Stimulated activated CD8-positive, alpha-beta memory T cell treated with anti-CD3 and anti-CD28 coated beads, Interleukin-15, amount 100 ng/mL, for 48 hours (primary cell): ENCODE measurements at places on chromosomes 13 and 19.

GRCh38 chr13:64438084-64438483 lies 2792.1 kb downstream of the PCDH9 start:
- no peak for DNase-seq

DNA sequence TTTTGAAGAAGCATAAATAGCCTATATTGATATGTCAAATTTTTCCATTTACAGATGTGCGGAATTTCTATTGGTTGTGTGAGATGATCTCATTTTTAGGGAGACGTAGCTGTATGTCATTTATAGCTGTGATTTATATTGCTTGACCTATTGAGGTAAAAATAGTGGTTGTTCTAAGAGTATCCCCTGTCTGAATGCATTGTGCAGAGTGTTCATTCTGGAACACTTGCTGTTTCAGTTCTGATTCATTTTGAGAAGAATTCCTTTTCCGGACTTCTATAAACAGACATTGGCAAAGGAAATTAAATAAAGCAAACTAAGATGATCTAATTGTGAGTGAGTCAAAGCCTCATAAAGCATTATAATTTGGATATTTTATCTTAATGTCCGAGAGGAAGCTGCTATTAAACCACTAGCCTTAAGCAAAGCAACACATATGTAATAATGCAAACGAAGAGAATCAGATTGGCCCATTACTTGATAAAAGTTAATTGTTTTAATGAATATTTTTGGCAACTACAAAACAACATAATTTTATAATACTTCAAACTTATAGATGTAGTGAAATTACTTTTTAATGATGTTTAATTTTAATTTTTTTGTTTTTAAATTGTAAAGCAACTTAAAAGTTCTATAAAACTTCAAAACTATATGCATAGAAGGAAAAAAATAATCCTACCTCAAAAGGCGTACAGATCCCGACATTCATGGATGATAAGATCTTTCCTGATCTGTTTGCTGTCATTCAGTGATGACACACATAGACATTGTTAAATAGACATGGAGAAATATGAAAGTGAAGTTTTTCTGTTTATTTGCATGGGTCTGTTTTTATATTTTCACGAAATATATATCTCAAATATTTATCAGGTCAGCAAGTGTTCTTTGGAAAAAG lies 942.6 kb upstream of the SLC10A2 start:
- no peak for DNase-seq

GRCh38 chr13:39688699-39689405 lies 33.4 kb downstream of the COG6 start:
- no peak for DNase-seq

GRCh38 chr19:46860846-46861690 lies at the start of gene ARHGAP35:
ARHGAP35 (plus strand) TSS chr19:46860997; CDS start chr19:46918676, 57,679 bp downstream.
- no peak for DNase-seq

DNA sequence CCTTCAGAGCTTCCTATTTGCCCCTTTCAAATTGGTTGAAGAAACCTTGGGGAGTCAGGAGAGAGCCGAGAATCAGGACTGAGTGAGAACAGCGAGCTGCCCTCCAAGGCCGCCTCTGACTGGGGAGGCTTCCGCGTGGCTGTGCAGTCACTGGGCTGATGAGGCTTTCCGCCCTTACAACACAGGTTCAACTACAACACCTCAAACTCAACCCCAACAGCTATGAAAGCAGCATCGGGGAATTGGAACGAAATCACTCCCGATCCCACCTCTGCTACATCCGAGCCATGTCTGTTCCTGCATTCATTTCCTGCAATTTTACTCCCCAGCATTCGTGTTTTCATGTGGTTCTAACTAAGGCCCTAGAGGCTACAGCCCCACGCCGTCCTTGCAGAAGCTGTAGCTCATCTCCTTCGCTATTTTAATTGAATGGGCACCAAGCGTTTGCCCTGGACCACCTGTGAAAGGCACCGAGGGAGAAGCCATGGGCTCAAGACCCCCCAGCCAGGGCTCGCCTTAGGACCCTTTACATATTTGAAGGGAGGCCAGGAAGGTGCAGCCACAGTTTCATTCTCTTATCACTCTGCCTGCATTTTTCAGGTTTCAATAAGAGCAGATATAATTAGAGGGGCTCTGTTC lies 12.3 kb upstream of the RASA3 start:
- no peak for DNase-seq

- no peak for DNase-seq
These were observed 101.7 kb downstream of the TNFRSF19 start for GRCh38 chr13:23671897-23672296.

DNA sequence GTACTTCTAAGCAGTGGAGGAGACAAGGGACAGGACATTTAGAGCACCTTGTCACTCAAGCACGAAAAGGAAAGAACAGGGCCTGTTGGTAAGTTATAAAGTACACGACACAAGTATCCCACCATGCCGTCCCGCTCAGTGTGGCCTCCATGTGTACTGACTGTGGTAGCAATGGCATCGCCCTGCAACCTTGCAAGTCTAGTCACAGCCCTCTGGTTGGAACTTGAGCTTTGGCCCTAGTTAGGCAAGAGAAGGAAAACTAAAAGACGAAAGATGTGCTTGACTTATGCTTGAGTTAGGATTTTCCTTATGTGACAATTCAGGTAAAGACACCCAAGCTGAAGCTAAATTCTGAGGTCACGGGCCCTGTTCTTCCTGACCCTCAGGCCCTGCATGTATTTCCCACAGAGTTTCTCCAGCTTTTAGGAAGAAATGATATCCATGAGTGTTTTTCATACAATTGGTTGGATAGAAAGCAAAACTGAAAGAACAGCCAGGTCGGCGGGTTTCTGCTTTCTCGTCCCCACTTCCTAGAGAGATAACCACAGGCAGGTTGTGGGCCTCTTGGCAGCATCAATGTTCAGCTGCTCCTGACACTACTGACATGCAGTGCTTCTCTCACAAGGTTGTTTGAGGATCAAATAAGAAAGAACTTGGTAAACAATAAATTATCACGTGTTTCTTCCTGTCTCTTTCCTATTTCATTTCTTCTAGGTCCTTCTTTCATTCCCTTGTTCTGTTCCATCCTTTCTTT lies 216.2 kb downstream of the IRS2 start:
- DNase-seq = peak; percentile 2

DNA sequence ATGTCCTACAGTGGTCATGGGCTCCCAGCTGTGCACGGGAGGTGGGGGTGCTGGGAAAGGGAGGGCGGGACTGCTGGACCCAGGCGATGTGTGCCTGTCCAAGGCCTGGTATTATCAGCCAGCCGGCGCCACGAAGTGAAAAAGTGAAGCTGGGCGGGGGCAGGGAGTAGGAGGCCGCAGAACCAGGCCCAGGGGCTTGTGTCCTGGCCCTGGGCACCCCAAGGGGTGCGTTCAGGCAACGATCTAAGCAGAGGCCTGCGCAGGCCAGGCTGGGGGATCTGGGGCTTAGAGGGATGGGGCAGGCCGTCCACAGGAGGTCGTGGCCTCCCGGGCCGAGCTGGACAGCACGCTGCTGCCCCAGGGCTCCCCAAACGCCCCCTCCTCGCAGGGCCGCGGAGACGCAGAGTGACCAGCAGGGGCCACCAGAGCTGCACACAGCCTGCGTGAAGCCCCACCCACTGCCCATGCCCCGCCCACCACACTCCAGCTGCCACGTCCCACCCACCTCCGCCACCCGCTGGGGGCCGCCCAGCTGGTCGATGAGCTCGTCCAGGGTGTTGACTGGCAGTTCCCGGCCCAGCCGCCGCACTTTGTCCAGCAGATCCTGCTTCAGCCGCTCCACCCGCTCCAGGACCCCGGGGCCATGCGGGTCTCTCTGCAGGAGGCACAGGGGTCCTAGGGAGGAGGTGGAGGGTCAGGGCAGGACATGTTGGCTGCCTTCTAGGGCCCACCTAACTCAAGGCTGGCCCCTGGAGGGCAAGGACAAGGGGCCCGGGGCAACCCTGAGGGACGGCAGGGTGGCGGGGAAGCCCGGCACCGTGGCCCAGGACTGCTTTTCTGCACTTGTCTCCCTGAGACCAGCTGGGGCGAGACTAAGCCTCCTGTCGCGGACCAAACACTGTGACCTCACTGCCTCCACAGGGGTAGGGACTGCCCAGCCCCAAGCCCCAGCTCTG lies 9.5 kb downstream of the GPX4 start:
- peak; percentile 78 for DNase-seq

DNA sequence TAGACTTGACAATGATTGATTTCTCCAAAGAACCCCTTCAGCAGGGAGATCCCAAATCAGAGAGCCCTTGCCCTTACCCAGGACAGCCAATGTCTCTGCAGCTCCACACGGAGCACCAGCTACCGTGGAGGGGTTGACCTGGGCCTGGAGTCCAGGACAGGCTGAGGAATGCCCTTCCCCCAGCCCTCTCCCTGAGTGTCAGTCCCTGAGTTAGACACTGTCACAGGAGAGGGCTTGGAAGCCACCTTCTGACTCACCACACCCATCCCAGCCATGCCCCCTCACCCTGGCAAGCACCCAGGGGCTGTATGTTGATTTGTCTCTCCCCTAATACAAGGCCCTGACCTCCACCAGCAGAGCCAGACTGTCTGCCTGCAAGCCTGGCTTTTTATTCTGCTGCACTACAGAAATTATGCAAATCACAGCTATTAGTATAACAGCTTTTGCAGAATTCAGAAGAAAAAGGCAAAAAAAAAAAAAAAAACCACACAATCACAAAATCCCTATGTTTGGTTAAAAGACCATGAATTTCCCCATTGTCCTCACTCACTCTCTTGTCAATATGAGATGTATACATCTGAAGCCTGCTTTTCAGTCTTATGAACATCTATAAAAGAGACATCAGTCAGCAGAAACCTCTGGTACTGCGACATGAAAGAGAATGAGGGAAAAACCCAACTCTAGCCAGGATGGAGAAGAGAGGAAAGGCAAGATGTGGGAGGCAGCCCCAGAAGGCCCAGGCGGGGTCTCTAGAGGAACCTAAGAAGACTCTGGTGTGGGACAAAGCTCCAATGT lies 240.7 kb downstream of the UQCRFS1 start:
- DNase-seq = no peak

DNA sequence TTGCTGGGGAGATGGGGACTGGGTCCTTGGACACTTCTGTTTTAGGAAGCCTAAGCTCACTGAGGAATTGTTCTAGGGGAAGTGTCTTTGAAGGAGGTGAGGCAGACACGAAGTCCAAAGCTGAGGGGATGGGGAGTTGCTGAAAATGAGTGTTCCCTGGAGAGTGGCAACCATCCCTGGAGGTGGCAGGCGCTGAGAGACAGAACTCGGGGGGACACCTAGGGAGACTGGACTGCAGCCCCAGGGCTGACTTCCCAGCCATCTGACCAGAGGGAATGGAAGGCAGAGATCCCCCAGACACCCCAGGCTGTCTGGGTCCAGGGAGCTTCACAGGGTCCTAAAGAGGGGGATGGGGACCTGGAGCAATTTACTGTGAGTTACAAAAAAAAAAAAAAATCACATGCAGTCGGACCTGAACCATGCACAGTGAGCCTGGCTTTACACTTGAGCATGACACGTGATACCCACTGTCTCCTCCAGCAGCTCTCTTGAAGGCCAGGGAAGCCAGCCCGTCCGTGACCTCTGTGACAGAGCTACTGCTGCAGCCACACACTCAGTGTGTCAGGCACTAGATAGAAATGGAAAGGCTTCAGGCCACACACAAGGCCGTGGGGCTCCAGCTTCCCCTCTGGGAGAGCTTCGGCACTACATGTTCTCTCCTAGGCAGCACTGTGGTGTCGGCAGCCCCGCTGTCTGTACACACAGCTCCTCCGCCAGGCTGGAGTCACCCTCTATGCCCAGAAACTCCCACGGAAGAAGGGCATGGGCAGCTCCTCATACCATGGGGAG lies 77.1 kb upstream of the KCTD15 start:
- DNase-seq = no peak

- DNase-seq = no peak
These were observed 462.9 kb downstream of the ITGBL1 start for GRCh38 chr13:101915331-101915730.

DNA sequence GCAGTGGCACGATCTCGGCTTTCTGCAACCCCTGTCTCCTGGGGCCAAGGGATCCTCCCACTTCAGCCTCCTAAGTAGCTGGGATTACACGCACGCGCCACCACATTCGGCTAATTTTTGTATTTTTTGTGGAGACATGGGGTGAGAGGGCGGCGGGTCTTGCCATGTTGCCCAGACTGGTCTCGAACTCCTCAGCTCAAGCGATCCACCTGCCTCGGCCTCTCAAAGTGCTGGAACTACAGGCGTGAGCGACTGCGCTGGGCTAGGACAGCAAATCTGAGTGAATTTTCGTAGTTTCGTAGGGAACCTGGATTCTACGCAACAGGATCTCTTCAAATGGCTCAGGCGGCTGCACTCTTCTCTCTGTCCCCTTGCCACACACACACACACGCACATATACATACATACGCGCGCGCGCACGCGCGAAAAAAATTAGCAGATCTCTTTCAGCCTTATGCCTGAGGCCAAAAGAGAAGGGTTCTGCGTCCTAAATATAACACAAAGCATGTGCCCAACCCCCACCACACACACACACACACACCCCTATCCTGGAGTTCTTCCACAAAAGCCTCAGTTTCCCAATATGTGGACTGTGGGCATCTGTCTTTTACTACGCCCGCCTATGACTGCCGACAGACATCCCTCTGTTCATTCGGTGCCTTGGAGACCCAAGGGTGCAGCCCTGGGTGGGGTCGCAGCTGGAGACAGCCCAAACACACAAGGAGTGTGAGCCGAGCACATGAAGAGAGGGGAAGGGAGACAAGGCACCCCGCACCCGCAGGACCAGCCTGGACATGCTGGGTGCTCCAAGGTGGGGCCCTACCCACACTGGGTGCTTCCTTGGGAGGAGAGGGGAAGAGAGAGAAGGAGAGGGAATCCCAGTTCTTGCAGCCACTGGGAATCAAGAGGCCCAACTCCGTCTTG lies 616 bp downstream of the PINLYP start:
- no peak for DNase-seq

- DNase-seq = no peak
These were observed 109.7 kb downstream of the NUFIP1 start for GRCh38 chr13:44879452-44880058.

GRCh38 chr13:27878274-27878673 lies 41.5 kb upstream of the PDX1 start:
- no peak for DNase-seq

GRCh38 chr19:5436106-5436947 lies 18.9 kb upstream of the ZNRF4 start:
- no peak for DNase-seq

- DNase-seq = no peak
These were observed 48.3 kb downstream of the CD320 start for GRCh38 chr19:8259922-8260247.

- DNase-seq = peak; percentile 8
These were observed 128.7 kb downstream of the TSHZ3 start for GRCh38 chr19:31220540-31220939.

GRCh38 chr13:66399873-66400272 lies 830.3 kb downstream of the PCDH9 start:
- no peak for DNase-seq

DNA sequence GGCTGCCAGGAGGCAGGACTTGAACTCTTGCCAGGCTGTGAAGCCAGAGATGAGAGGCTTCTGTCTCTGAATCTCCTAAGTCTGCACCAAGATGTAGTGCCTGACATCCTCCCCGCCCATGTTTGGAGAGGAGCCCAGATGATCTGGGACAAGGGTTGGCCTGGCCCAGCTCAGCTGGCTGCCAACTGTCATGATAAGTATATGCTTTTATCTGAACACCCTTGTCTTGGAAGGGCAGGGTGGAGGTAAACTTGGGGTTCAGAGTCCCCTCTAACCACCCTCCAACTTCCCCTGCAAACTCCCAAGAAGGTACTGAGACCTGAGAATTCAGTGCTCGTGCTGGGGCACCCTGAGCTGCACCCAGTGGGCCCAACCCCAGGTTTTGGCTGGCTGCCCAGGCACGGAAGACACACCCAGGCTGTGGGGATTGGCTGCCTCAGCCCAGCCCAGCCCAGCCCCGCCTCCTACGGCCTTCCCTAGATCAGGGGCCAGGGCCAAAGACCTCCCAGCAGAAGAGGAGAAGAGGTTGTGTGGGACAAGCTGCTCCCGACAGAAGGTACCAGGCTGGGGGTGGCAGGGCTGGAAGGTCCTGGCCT lies at the start of gene CYP4F12:
Gene CYP4F12, plus strand, starts transcription at position 508 of the 596 bp plus-strand sequence. CDS start 443 bp downstream, outside the sequence.
- peak; percentile 3 for DNase-seq
